ENCODE measurements at places on chromosomes 1 and 21.

DNA sequence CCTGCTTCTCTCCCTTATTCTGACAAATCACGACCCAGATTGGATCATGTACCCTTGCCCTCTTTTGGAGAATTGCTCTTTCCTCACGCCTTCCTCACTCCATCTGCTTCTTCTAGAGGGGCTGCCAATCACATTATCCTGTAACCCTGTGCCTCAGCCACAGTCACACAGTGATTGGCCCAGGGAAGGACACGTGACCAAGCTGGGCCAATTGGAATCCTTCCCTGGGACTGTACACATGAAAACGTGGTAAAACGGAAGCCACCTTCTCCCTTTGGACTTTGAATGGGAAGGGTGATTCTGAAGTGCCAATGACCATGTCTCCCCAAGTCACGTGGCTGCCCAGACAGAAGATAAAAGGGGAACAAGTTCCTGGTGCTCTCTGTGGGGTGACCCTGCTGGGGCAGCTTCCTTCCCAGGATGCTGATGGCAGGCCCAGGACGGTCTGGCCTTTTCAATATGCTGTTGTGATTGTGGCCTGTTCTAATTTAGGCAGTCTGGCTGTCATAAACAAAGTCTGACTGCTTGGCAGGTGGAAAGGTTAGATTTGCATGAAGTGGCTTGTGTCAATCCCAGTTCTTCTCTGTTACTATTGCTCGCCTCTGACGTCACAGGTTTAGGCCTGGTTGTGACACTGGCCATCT lies 92.9 kb downstream of the UBIAD1 start:
- no peak for DNase-seq

- DNase-seq: no peak
Measured at GRCh38 chr1:53807916-53808315, 30.2 kb downstream of the NDC1 start.

- DNase-seq: no peak
Measured at GRCh38 chr1:107213225-107213624, 72.4 kb downstream of the NTNG1 start.

GRCh38 chr1:213366141-213366831 lies 315.2 kb downstream of the RPS6KC1 start:
- no peak for DNase-seq

DNA sequence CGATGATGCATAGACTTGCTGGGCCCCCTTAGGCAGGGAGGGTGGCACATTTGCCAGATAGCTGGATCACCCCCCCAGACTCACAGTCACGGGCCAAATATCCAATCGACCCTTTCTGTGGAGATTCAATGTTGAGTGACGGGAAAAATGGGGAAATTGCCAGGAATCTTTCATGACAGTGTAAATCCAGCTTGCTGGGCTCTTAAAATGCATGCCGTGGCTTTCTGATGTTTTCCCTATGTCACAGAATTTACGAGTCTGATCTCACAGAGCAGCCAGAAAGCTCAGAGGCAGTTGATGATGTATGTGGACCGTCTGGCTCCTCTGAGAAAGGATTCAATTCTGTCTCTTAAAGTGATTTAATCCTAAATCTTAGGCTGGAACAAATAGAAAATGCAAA lies 150.1 kb upstream of the ZNF644 start:
- DNase-seq: no peak

GRCh38 chr21:25387665-25388064 lies 219.6 kb downstream of the MRPL39 start:
- no peak for DNase-seq

DNA sequence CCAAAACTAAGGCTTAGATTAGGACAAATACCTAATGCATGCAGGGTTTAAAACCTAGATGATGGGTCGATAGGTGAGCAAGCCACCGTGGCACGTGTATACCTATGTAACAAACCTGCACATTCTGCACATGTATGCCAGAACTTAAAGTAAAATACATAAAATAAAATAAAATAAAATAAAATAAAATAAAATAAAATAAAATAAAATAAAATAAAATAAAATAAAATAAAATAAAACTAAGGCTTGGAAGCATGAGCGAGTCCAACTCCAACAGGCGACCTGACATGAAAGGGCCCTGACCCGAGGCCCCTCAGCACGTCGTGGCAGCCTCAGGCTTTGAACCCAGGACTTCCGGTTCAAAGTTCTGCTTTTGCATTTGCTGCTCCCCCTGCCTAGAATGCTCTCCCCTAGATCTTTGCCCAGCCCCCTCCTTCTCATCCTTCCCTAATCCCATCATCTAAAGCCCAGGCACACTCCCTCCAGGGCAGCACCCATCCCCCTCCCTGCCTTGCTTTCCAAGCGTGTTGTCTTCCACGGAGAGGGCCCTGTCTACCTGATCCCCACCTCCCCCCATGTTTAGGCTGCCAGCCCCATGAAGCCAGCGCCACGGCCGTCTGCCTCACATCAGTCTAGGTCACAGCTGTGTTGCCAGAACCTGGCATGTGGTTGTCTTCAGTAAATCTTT lies 64.3 kb downstream of the TAS1R2 start:
- DNase-seq: no peak

GRCh38 chr1:173867141-173867752 lies 542 bp downstream of the GAS5 start:
- peak; percentile 18 for DNase-seq

DNA sequence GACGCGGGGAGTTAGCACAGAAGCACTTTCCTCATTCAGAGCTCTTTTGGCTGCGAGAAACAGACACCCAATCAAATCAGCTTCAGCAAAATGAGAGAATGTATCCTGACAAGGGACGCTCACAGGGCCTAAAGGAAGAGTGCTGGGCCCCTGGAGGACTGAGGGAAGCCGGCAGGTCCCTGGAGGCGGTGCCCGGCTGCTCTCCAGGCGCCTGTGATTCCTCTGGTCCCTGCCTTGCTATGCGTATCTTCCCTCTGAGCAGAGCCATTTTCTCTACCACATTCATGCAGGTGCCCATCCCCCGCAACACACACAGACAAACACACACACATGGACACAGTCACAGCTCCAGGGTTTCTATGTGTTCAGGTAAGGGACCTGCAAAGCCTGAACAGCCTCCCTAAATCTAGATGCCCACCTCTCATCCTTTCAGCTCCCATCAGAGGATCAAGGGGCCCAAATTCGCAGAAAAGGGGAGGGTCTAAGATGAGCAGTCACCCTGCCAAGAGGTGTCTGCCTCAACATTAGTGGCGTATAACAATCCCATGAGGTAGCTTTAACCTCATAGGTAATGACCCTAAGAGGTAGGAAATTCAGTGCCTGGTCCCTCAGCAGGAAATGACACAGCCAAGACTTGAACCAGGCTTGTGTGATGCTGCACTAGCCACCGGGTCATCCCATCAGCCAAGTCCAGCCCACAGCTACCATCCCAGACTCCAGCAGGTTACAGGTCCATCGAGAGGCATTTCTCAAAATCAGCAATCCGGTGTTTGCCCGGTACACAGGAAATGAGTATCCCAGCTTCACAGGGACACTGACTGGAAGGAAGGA lies 29.0 kb downstream of the PTAFR start:
- DNase-seq: no peak

DNA sequence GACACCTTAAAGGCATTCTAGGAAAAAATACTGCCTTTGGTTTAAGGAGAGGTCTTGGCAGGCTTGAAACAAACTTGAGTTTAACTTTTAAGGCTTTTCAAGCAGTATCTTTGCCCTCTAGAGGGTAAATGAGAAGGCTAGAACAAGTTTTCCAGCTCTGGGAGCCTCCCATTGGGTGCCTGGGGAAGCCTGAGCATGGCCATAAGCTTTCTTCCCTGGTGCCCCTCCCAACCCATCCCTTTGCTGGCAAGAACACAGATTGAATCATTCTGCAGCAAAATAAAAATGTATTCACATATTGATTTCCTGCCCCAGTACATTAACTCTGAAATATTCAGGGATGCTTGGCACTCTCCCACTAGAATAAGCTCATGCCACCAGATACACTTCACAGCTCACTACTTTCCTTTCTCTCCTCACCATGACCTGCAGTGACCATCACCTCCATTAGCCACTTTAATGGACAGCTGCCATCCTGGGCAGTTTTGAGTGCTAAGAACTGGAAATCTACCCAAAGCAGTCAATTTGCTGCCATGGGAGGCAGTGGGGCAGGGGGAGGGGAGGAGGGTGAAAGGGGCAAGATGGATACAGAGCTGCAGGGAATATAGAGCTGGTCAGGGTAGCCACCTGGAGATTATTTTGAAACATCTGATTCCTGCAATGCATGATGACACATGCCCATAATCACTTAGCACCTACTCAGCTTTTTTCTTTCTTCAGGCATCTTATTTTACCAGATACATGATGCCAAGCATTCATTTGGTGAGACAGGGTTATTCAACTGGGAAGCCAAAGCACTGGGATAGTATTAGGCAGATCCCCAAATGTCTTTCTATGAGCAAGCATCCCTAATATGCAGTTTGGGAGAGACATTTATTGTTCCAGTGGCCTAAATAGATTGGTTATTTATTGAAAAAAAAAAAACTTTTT lies 140.6 kb downstream of the SYT2 start:
- no peak for DNase-seq

GRCh38 chr1:8763888-8764287 lies 53.6 kb downstream of the RERE start:
- DNase-seq: no peak

DNA sequence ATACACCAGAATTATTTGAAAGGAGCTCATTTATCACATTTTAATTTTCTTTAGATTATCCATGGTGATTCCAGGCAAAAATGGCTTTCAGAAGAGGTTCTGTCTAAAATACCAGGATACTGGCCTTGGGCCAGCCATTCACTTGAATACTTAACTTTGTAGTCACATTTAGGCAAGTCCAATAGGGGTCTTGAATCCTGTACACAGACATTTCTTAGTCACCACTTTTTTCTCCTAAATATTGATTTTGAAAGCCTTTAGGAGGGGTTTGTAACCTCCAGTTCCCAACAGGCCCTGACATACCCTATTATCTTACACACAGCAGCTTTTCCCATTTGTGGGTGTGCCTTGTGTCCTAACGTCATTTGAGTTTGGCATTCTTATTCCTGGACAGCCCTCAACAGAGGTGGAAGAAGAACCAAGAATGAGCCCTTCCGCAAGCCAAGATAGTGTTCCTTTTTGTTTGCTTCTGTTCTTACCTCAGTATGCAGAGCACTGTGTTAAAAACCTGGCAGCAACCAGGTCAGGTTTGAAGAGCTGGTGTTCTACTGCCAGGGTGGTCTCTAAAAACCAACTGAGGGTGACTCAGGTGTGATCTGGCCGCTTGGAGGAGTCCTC lies 19.5 kb downstream of the MAP3K7CL start:
- DNase-seq: no peak

GRCh38 chr1:84889437-84889836 lies 3.6 kb downstream of the LPAR3 start:
- no peak for DNase-seq

DNA sequence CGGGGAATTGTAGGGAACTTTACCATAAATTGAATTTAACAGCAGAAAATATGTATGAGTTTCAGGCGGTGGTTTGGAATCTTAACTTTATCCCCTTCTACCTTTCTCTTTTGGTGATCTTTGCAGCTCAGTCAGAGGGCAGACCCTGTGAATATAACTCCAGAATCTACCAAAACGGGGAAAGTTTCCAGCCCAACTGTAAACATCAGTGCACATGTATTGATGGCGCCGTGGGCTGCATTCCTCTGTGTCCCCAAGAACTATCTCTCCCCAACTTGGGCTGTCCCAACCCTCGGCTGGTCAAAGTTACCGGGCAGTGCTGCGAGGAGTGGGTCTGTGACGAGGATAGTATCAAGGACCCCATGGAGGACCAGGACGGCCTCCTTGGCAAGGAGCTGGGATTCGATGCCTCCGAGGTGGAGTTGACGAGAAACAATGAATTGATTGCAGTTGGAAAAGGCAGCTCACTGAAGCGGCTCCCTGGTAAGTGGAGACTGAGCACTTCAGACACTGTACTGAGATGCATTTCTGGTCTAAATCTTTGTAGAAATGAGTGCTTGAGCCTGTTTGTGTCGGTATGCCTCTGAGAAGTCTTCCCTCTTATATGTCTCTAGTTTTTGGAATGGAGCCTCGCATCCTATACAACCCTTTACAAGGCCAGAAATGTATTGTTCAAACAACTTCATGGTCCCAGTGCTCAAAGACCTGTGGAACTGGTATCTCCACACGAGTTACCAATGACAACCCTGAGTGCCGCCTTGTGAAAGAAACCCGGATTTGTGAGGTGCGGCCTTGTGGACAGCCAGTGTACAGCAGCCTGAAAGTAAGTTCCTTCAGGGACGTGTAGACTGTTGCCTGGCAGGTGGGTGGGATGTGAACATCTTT lies 1.5 kb downstream of the CCN1 start:
- no peak for DNase-seq

- DNase-seq: no peak
Measured at GRCh38 chr21:42674351-42674940, 21.0 kb downstream of the PDE9A start.

- DNase-seq: no peak
Measured at GRCh38 chr1:41122851-41123518, 101.5 kb upstream of the SLFNL1 start.

DNA sequence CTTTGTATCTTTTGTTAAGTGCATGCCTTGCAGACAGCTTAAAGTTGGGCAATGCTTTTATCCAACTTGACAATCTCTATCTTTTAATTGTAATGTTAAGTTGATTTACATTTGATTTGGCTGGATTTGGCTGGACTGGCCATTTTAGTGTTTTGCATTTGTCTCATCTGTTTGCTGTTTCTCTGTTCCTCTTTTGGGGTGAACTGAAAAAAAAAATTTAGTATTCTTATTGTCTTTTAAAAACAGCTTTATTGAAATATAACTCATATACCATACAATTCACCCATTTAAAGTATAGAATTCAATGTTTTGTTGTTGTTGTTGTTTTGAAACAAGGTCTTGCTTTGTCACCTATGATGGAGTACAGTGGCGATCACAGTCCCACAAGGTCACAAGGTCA lies 34.4 kb downstream of the DIPK1A start:
- no peak for DNase-seq

DNA sequence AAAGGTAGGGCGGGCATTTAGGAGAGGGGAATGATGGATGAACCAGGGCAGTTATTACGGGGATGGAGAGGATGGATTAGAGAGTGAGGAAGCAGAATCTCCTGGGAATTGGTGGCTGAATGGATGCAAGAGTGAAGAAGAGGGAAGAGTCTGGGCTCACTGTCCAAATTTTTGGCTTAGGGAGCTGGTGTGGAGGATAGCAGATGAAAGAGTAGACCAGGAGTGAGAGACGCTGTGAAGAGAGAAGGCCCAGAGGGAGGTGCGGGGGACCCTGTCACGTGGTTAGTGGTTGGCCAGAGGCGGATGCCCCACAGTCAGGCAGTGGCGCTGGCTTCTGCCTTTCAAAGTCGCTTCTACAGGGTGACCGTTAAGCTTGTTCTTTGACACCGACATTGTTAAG lies 78.4 kb downstream of the PEX14 start:
- no peak for DNase-seq

DNA sequence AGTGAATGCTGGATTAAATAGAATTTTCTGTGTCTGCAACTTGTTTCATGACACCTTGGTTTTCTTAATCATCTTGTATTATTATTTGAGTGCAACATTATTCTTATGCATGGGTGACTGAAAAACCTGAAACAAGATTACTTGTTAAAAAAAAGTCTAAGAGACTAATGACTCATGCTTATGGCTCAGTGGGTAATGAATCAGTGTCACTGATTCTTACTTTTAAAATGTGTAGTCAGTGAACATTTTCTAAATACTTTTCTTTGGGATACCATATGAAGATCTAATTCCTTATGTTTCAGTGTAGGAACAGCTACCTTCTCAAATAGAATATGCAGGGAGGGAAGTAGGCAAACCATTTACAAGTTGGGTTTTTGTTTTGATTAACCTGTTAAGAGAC lies 65.5 kb downstream of the PRKAA2 start:
- no peak for DNase-seq

Data from T-helper 2 cell (primary cell).